ENCODE measurements at places on chromosomes 6 and 20. TPM values are rescaled to one million over a fixed set of nuclear protein-coding genes. Genes with fewer than 3 reads are reported as not detected.

SLC12A5 gene
- total RNA-seq: 1.3 TPM

TXLNB gene
- total RNA-seq: 133 TPM

TUBB1 gene
- 0.30 TPM for total RNA-seq

PSORS1C2 gene
- total RNA-seq: not detected

PRDM13 gene
- total RNA-seq: not detected

EYS gene
- total RNA-seq: not detected

PET117 gene
- 12.6 TPM for total RNA-seq

CD93 gene
- 41.0 TPM for total RNA-seq

RSPO3 gene
- 0.57 TPM for total RNA-seq

DYNLT1 gene
- total RNA-seq: 130 TPM

RAET1G gene
- 0.32 TPM for total RNA-seq

OPRM1 gene
- total RNA-seq: not detected

BNIP5 gene
- not detected for total RNA-seq

ISM1 gene
- 1.7 TPM for total RNA-seq

RAD21L1 gene
- not detected for total RNA-seq

ZNF184 gene
- 4.1 TPM for total RNA-seq

RBBP8NL gene
- total RNA-seq: not detected

SRF gene
- total RNA-seq: 78.7 TPM

MRAP2 gene
- not detected for total RNA-seq

NRSN1 gene
- total RNA-seq: not detected

HTR1E gene
- total RNA-seq: not detected

APMAP gene
- total RNA-seq: 25.9 TPM

GSTA4 gene
- total RNA-seq: 8.0 TPM

DLGAP4 gene
- total RNA-seq: 38.1 TPM

BLOC1S5 gene
- 10.3 TPM for total RNA-seq

FYN gene
- total RNA-seq: 51.6 TPM

SLC22A7 gene
- not detected for total RNA-seq

RBM39 gene
- total RNA-seq: 146 TPM

SLC25A27 gene
- total RNA-seq: 15.3 TPM

ADGRF5 gene
- total RNA-seq: 45.9 TPM

WFDC5 gene
- not detected for total RNA-seq

CAGE1 gene
- not detected for total RNA-seq

LPA gene
- not detected for total RNA-seq

JAG1 gene
- total RNA-seq: 17.0 TPM

HRH3 gene
- not detected for total RNA-seq

CLPSL2 gene
- not detected for total RNA-seq

SIRPD gene
- total RNA-seq: not detected

GUCA1A gene
- total RNA-seq: not detected

PI16 gene
- total RNA-seq: 4.1 TPM

HCRTR2 gene
- total RNA-seq: not detected

TINAG gene
- 0.15 TPM for total RNA-seq

LAMA2 gene
- total RNA-seq: 138 TPM

MAK gene
- 0.07 TPM for total RNA-seq

CPXM1 gene
- total RNA-seq: 1.7 TPM

KIF25 gene
- total RNA-seq: not detected

GMPR gene
- 112 TPM for total RNA-seq

JPH2 gene
- 182 TPM for total RNA-seq

PLEKHG1 gene
- total RNA-seq: 7.6 TPM

OGFRL1 gene
- 10.0 TPM for total RNA-seq

WFDC12 gene
- total RNA-seq: not detected

ERVFRD-1 gene
- 0.12 TPM for total RNA-seq

NMBR gene
- total RNA-seq: not detected

AKAP12 gene
- total RNA-seq: 15.1 TPM

MYLIP gene
- total RNA-seq: 12.9 TPM

TP53TG5 gene
- 2.1 TPM for total RNA-seq

TOX2 gene
- total RNA-seq: 0.47 TPM

SIRPA gene
- 18.1 TPM for total RNA-seq

MYBL2 gene
- 0.84 TPM for total RNA-seq

Measured in left ventricle myocardium superior (tissue), 1 donor.